ENCODE measurements at places on chromosomes 6 and 20.

- no peak for DNase-seq
Observed at GRCh38 chr20:32019563-32020463, 9.6 kb downstream of the CCM2L start.

- no peak for DNase-seq
Observed at GRCh38 chr6:168634541-168635328, 193.8 kb downstream of the SMOC2 start.

DNA sequence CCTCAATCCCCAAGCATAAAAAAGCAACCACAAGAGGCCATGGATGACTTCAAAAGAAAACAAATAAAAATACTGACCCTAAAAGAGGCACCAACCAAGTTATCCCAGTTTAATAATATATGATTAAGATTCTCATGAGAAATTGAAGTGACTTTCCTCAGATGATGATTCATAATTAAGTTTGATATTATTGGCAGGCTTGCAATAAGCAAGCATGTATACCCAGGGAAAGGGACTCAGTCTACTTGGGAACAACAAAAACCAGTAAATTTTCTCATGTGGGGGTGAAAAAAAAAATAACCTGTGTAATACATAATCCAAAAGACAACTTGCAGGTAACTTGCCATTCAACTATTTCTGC lies 19.6 kb downstream of the JAG1 start:
- no peak for DNase-seq

DNA sequence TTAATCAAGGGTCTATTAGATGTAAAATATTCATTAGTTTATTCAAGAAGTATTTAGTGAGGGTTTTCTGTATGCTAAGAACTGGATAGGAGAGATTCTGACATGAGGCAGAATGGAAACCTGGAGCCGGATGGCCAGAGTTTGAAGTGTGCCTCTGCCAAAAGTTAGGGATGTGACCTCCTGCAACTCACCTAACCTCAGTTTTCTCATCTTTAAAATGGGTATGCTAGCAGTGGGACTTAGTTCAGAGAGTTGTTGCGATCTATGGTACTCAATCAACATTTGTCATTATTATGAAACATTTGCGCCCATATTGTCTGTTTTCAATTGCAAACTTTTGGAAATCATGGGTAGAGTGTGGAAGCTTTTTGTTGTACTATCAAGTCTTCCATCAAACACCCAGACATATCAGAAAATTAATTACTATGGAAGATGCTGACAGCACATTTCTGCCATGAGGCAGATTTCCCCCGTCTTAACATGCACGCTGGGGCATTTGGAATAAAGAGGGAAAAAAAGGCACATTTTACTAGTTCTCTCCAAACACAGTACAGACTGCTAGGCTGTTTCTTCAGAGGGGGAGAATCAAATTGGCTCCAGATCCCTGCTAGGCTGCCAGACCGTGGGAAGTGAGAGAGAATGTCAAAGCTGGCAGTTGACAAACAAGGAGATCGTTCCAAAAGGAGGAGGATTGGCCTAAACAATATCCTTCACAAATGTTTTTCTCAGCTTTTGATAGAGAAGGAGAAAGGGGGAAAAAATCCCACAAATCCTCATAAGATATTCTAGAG lies 205.3 kb upstream of the TSHZ2 start:
- no peak for DNase-seq

- no peak for DNase-seq
Observed at GRCh38 chr6:48311301-48311700, 200.3 kb upstream of the PTCHD4 start.

All from HL-60 (cell line).